ENCODE measurements at places on chromosomes 3 and 15.
A peak's percentile ranks its signal among the peaks of the same experiment; 100 is the strongest.

DNA sequence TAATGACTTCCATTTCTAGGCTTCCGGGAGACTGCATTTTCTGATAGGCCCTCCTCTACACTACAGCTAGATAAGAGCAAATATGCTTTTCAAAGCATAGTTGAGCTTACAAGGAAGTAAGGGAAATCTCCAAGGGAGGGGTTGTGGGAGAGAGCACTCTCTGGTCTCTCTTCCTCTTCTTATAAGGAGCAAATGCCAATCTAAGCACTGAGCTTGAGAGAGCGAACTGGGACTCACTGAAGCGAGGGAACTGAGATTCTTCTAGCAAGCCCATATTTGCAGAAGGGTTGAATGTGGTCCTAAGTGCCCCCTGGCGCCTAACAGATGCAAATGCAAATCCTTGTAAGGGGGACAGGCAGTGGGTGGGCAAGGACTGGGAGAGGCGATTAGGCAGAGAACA, 164.8 kb downstream of the ERC2 start:
- no peak for ATAC-seq

GRCh38 chr3:159913712-159914414, 74.8 kb upstream of the IL12A start:
- ATAC-seq, result no peak

DNA sequence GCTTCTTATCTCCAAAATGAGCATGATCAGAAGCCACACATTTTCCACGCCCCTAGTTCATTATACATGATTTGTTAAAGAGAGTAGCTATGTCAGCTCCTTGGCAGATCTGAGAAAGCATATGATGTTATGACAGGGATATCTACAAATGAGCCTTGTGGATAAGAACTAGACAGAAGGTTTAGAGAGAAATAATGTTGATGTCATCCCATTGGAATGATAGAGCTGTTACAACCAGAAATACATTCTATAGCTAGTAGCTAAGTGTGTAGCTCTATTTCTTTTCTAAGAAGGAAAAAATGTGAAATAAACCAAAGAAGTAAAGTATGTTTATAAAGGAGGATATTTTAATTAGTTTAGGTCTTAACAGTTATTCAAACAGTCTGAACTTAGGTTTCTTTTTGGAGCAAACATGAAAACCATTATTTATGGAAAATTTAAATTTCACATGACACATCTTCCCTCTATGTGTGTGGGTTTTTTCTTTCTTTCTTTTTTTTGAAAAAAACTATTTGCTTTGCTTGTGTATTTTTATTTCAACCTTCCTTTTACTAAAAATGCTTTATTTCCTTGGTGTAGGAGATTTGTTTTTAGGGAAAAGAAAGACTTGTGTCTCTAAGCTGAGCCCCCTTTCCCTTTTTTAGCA, 167.7 kb downstream of the GHSR start:
- no peak for ATAC-seq

GRCh38 chr3:64150623-64151207, 74.6 kb downstream of the PRICKLE2 start:
- ATAC-seq, result peak; percentile 50

- no peak for ATAC-seq
Measured at GRCh38 chr3:72139316-72139715, 354.4 kb upstream of the PROK2 start.

- no peak for ATAC-seq
Measured at GRCh38 chr15:77145370-77145769, 74.5 kb upstream of the TSPAN3 start.

- no peak for ATAC-seq
Measured at GRCh38 chr3:107644631-107645030, 121.9 kb downstream of the BBX start.

DNA sequence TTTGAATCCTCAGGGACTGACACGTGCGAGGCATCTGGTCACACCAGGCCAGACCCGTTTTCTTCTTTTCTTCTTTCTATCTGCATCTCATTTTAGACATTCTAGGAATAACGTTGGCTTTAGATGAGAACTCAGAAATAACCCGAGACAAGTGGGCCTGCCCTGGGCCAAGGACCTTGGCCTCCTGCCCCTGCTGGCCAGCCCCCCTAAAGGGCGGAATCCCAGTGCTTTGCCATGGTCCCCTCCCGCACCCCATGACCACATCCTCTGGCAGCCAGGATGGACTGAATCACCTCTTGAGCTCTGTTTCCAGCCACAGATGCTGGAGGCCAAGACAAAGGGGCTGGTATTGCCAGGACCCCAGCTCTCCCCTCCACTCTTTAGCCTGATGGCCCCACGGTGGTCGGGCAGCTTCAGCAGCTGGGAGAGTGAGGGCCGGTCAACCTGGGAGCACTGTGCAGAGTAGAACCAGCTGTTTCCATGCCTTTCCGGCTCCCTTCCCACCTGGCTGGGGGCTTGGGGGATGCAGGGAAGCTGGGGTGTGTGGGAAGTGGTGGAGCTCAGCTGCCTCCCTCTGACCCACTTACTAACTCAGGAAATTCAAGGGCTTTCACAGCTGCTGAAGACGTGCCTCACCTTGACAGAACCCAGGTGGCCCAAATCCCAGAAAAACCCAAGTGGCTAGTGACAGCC, 190.9 kb downstream of the FAM43A start:
- ATAC-seq, result no peak

- ATAC-seq, result no peak
Measured at GRCh38 chr3:119664850-119665379, 4.5 kb upstream of the POPDC2 start.
